ENCODE measurements at places on chromosomes 16 and 17.

- no peak for DNase-seq
These were observed 109.1 kb upstream of the CDC42EP4 start for GRCh38 chr17:73420897-73421296.

DNA sequence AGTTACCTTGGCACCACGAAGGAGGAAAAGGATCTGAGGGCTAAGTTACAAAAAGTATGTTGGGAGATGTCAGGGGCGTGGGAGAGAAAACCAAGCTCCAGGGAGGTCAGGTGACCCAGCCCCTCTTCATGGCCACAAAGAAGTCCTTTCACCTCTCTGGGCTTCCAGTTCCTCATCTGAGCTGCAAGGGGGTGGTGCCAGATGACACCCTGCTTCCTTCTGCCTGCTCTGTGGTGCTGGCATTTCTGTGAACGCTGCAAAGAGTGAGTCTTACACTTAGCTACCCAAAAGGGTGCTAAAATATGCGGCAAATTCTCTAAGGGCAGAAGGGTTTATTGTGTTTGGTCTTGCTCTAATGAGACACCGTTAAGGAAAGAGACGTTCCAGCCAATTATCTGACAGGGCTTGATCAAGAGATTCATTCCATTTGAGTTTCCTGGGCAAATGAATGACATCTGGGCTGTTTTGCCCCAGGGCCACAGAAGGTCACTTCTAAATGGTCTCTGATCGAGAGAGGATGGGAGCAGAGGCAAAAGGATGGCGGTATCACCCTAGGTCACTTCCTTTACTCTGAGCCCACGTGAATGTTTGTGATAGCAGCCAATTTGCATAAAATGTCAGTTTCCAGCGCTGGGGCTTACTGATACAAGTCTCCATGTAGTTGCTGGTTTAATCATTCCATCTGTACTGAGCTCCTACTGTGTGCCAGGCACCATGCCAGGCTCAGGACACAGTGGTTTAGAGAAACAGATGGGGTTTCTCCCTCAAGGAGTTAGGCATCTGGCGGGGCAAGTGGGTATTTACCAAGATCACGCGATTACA lies 210.2 kb downstream of the KATNIP start:
- DNase-seq: no peak

GRCh38 chr17:44981221-44981968 lies 13.3 kb upstream of the C1QL1 start:
- DNase-seq: no peak

DNA sequence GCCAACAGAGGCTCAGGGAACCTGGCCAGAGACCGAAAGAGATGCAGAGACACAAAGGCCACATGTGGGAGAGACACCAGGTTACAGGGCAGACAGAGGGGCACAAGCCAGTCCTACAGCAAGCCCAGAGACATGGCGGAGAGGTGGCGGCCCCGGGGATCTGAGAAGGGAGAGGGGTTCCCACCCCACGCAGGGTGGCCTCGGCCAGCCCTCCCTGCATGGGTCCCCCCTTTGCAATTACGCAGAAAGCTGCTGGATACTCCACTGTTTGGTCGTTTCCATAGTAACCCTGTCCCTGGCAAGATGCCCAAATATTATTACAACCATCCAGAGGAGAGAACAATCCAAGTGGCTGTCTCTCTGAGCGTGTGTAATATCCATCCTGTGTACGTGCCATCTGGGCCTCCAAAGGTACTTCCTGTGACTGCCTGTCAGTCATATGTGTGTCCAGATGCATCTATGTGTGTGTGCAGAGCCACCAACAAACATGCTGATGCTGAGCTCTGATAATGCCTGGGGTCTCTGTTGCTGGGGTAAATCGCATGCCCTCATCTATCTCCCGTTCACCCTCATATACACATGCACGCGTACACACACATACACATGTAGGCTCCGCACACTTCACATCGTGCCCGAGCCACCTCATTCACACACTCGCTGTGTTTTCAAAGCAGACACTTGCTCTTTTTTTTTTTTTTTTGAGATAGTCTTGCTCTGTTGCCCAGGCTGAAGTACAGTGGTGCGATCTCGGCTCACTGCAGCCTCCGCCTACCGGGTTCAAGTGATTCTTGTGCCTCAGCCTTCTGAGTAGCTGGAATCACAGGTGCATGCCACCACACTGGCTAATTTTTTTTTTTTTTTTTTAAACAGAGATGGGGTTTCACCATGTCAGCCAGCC lies 5.5 kb downstream of the PCGF2 start:
- DNase-seq: peak; percentile 68

DNA sequence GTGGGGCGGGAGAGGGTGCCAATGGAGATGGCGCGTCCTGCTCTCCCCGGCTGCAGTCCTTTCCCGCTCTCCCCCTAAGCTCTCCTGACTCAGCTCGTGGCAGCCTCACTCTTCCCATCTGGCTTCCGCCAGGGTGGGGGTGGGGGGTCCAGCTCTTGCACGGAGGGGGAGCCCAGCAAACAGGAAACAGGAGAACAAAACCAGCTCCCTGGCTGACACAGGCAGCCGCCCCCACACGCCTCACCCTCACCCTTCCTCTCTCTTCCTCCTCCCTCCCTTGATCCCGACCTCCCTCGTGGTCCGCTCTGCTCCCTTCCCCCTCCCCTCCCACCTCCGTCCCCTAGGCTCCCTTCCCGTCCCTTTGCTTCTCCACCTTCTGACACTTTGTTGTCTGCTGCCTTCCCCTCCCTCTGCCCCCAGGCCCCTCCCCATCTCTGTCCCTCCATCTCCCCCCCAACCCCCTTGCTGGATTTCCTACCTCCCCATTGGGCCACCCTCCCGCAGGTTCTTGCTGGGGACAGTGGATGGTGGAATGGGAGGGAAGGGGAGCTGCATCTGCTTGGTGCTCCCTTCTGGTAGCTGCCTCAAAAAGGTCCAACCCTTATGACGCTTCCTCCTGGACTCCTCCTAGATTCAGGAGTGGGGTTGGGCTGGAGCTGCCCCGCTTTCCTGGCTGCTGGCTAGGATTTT lies 23.7 kb downstream of the ARHGAP23 start:
- DNase-seq: no peak
